Activated T-helper 2 cell treated with anti-CD3 and anti-CD28 coated beads, Interferon-gamma antibody, Interleukin-2, Interleukin-4, amounts not matched to agents 10 μg/mL and 5 μg/mL and 100 μg/mL, durations not matched to agents 14 hours and 24 hours and 36 hours (primary cell): ENCODE measurements at places on chromosomes 5 and 9. TPM values are rescaled to one million over a fixed set of nuclear protein-coding genes. Genes with fewer than 3 reads are reported as not detected.
A peak's percentile ranks its signal among the peaks of the same experiment; 100 is the strongest.

The SOX30 gene
- 0.11 TPM in 2 replicates for total RNA-seq

The PCDHB9 gene
- total RNA-seq: not detected in 2 replicates

GRCh38 chr5:10307206-10308148, at the start of gene CMBL:
CMBL (minus strand) TSS chr5:10307902; CDS start chr5:10290762, 17,140 bp downstream.
- peak within 1 kb of the TSS; percentile 73 for H3K4me3 ChIP-seq
- H3K27me3 ChIP-seq: peaks cover 37% of the 10 kb centered on the region
- no peaks in the 10 kb centered on the region for H3K36me3 ChIP-seq
- no peak for DNase-seq

- no peak for DNase-seq
- H3K4me3 ChIP-seq: no peak overlapping the region
- no peaks in the 10 kb centered on the region for H3K27me3 ChIP-seq
- no peak overlapping the region for H3K27ac ChIP-seq
- no peaks in the 10 kb centered on the region for H3K36me3 ChIP-seq
Measured at GRCh38 chr5:43802119-43802518, 199.1 kb downstream of the NNT start.

DNA sequence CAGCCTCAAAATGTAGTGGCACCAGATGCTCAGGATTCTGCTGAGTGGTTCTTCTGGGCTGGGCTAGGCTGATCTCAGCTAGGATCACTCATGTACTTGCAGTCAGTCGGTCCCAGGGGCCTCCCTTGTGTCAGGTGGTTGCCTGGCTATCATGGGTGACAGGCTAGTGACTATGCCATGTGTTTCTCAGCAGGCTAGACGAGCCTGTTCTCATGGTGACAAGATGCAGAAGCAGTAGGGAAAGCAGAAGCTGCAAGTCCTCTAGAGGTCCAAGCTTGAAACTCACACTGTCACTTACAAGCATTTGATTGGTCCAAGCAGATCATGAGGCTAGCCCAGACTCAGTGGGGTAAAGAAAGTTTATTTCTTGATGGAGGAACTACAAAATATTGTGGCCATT, 15.2 kb upstream of the KCNMB1 start:
- H3K36me3 ChIP-seq: no peaks in the 10 kb centered on the region
- no peak overlapping the region for H3K4me3 ChIP-seq
- H3K4me1 ChIP-seq: no peaks in the 10 kb centered on the region
- DNase-seq: no peak
- peaks cover 16% of the 10 kb centered on the region for H3K27me3 ChIP-seq
- no peak overlapping the region for H3K27ac ChIP-seq
